Psoas muscle (tissue), 8 donors: ENCODE measurements at places on chromosomes 11 and 22. TPM values are rescaled to one million over a fixed set of nuclear protein-coding genes. Genes with fewer than 3 reads are reported as not detected.

The SIAE gene
- total RNA-seq: 18.6 TPM

The OR56A5 gene
- total RNA-seq: not detected

The LIN7C gene
- total RNA-seq: 13.1 TPM

The GAB4 gene
- total RNA-seq: not detected

The FAM111B gene
- total RNA-seq: 0.09 TPM

The TRIM49 gene
- total RNA-seq: not detected

The NRXN2 gene
- total RNA-seq: 4.9 TPM

The PIH1D2 gene
- 0.84 TPM for total RNA-seq

The NECTIN1 gene
- 1.7 TPM for total RNA-seq

The ROBO4 gene
- total RNA-seq: 15.7 TPM

The MYBPC3 gene
- 0.44 TPM for total RNA-seq

- no peak overlapping the region for H3K27ac ChIP-seq
- H3K4me1 ChIP-seq: no peaks in the 10 kb centered on the region
- no peak overlapping the region for H3K4me3 ChIP-seq
Measured at GRCh38 chr11:126791991-126792390, 208.6 kb downstream of the KIRREL3 start.

DNA sequence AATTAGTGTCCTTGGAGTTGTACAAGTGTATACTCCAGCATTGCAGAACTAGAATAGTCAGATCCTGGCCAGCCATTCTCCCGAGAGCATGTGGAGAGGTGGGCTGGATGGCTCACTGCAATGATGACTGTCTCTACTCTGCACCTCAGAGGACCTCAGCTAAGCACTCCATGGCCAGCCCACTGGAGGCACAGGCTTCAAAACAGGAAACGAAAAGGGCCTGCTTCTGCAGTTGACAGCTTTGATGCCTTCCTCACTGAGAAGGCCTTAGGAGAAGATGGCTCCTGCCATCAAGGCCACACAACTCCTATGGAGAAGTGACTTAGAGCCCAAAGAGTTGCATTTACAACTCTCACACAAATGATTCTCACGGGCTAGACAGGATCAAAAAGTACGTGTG, 9.1 kb downstream of the POLD4 start:
- no peaks in the 10 kb centered on the region for H3K4me1 ChIP-seq
- DNase-seq: no peak
- H3K27ac ChIP-seq: no peak overlapping the region
- no peak overlapping the region for H3K4me3 ChIP-seq

GRCh38 chr11:69661413-69661715, 13.8 kb downstream of the LTO1 start:
- no peak overlapping the region for H3K27ac ChIP-seq
- no peaks in the 10 kb centered on the region for H3K4me1 ChIP-seq
- H3K4me3 ChIP-seq: no peak overlapping the region
- peak; percentile 15 for DNase-seq
- no peaks in the 10 kb centered on the region for H3K27me3 ChIP-seq
- H3K36me3 ChIP-seq: peaks cover 9% of the 10 kb centered on the region

DNA sequence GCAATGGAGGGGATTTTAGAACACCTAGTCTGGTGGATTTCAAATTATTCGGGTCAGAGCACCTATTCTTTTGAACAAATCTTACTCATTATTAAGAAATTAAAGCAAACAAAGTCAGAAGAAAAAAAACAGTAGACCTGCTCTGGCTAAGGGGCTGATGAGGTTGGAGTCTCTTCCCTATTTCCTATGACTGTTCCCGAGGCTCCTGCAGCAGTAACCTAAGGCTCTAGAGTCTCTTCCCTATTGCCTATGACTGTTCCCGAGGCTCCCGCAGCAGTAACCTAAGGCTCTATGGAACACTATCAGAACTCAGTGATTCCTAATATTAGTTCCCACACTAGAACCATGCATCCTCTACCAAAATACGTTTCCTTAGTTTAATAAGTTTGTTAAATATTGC, 607.9 kb downstream of the NTM start:
- H3K27me3 ChIP-seq: no peaks in the 10 kb centered on the region
- H3K27ac ChIP-seq: no peak overlapping the region
- H3K4me3 ChIP-seq: no peak overlapping the region
- H3K4me1 ChIP-seq: no peaks in the 10 kb centered on the region

GRCh38 chr11:21119411-21119810, 450.0 kb downstream of the NELL1 start:
- H3K27me3 ChIP-seq: peaks cover 2% of the 10 kb centered on the region
- H3K4me3 ChIP-seq: no peak overlapping the region
- H3K4me1 ChIP-seq: no peaks in the 10 kb centered on the region
- H3K36me3 ChIP-seq: no peaks in the 10 kb centered on the region
- DNase-seq: no peak

- H3K4me1 ChIP-seq: peaks cover 12% of the 10 kb centered on the region
- H3K27me3 ChIP-seq: no peaks in the 10 kb centered on the region
- H3K36me3 ChIP-seq: no peaks in the 10 kb centered on the region
Measured at GRCh38 chr11:117822074-117823033, 2.2 kb downstream of the FXYD2 start.

DNA sequence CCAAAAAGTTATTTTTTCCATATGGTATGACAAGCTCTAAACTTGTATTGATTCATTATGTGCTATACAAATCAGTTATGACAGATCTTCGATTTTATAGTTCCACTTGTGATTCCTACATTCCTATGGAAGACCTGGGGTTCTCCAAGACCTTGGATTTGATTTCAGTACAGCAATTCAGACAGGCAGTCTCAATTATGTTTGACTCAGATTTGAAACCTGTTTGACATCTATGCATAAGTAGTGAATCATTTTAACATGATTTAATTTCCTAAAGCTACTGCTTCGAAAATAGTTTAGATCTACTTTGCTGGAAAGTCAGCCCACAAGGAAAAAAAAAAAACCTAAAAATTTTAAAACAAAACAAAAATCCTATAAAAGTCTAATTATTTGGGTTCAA, 820.4 kb downstream of the LUZP2 start:
- H3K27me3 ChIP-seq: no peaks in the 10 kb centered on the region
- H3K4me3 ChIP-seq: no peak overlapping the region
- H3K4me1 ChIP-seq: no peaks in the 10 kb centered on the region

- DNase-seq: no peak
- H3K36me3 ChIP-seq: peaks cover 18% of the 10 kb centered on the region
Measured at GRCh38 chr11:93697611-93698010, 36.1 kb downstream of the CEP295 start.

GRCh38 chr22:38302906-38303305, 14.3 kb downstream of the CSNK1E start:
- no peak for DNase-seq
- H3K36me3 ChIP-seq: peaks cover 7% of the 10 kb centered on the region
- no peaks in the 10 kb centered on the region for H3K27me3 ChIP-seq
- peaks cover 41% of the 10 kb centered on the region for H3K4me1 ChIP-seq
- no peak overlapping the region for H3K27ac ChIP-seq

GRCh38 chr11:111557425-111558111, 17.0 kb downstream of the LAYN start:
- DNase-seq: no peak
- no peak overlapping the region for H3K27ac ChIP-seq
- no peak overlapping the region for H3K4me3 ChIP-seq
- H3K4me1 ChIP-seq: peaks cover 8% of the 10 kb centered on the region
- H3K27me3 ChIP-seq: no peaks in the 10 kb centered on the region

DNA sequence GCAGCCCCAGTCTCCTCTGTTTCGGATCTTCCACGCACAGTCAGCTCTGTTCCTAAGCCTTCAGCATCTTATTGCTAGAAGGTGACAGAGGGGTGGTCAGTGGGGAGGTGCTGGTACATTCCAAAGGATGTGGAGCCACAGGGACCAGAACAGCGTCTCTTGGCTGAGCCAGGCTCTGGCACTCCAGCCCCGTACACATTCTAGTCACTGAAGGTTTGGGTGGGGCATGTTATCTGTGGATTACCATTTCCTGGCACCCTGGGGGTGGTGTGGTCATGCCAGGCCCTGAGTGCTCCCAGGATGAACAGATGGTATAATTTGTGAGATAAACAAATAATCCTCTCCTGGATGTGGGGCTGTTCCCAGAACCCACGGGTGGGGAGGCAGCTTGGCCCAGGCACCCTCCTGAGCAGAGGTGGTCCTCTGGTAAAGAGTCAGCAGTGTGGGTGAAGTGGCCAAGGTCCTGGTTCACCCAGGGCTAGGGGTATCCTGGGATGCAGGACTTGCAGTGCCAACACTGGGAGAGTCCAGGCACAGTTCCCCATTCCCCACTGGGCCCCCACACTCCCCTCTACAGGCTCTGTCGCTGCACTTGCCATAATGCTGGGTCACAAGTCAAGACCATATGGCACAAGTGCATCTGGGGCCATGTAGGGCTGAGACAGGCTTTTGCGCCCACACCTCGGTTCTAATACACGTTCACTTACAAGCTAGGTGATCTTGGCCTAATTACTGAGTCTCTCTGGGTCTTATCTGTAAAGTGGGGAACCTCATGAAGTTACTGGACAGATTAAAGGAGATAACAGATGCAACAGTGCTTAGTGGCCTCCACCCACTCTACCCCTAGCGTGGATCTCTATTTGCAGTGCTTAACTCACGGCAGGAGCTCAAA, 33.0 kb downstream of the DKK3 start:
- peak; percentile 47 for DNase-seq
- H3K27ac ChIP-seq: no peak overlapping the region

- H3K4me3 ChIP-seq: no peak overlapping the region
- no peak for DNase-seq
- no peaks in the 10 kb centered on the region for H3K36me3 ChIP-seq
- H3K27me3 ChIP-seq: peaks cover 8% of the 10 kb centered on the region
- H3K4me1 ChIP-seq: no peaks in the 10 kb centered on the region
Measured at GRCh38 chr11:44421090-44421675, 111.2 kb upstream of the ALX4 start.

GRCh38 chr11:70860888-70861287, 391.5 kb downstream of the SHANK2 start:
- no peaks in the 10 kb centered on the region for H3K36me3 ChIP-seq
- no peaks in the 10 kb centered on the region for H3K27me3 ChIP-seq
- no peaks in the 10 kb centered on the region for H3K4me1 ChIP-seq
- no peak overlapping the region for H3K4me3 ChIP-seq
- no peak for DNase-seq
- no peak overlapping the region for H3K27ac ChIP-seq

DNA sequence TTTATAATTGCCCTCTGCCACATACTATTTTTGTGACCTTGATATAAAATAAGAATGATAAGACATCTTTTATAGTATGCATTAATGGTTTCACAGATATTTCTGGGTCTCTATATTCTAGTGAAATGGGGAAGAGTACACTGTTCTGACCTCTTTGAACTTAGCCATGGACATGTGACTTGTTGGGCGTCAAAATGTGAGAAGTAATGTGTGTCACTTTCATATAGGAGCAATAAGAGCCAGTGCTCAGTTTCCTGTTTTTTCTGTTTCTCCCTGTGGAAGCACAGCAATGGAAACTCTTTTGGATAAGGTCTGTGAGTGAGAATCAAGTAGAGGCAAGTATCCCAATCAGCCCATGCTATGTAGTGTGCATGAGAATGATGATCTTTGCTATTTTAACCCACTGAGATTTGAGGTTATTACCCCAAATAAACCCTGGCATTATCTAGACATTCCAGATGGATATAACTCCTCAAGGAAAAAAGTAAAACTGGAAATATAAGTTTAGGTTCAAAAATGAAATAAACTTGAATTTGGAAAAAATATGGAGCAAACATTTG, 60.7 kb downstream of the RAB38 start:
- no peaks in the 10 kb centered on the region for H3K4me1 ChIP-seq
- H3K4me3 ChIP-seq: no peak overlapping the region
- no peaks in the 10 kb centered on the region for H3K27me3 ChIP-seq
- DNase-seq: no peak

DNA sequence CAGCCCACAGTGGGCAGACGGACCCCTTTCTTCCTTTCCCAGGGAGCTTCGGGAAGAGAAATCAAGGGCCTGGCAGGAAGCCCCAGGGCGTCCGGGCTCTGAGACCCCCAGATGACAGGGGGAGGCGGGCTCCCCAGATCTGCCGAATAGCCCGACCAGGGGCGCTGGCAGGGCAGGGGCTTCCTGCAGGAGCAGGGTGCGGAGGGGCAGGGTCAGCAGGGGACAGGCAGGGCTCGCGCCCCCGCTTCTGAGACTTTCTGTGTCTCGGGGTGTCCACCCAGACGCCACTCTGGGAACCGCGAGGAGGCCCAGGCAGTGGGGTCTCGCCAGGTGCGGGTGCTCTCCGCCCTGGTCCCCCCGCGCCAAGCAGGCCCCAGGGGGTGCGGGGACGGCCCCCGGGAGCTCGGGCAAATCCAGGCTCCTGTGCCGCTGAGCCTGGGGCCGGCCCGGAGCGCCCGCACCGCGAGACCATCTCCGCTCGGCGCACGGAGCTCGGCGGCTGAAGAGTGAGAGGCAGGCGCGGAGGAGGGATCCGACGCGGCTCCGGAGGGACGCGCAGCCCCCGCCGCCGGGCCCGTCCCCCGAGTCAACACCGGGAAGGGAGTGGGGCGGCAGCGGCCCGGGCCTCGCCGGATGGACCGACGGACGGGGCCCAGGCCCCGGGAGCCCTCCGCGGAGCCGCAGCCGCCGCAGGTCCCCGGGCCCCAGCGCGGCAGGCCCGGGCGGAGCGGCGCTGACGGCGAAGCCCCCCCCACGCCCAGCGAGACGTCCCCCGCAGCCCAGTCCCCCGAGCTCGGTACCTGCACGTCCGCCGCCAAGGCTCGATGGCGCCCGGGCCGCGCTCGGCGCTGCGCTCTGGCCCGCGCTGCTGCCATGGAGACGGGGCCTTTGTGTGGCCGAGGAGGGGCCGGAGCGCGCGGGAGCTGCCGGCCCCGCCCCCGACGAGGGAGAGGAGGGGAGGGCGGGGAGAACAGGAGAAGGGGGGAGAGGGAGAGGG, at the start of gene PLXNB2:
TSS of gene PLXNB2 (minus strand) at position 894 of the 997 bp plus-strand sequence. CDS start 17,062 bp downstream, outside the sequence.
- H3K27ac ChIP-seq: peak within 1 kb of the TSS; percentile 83
- DNase-seq: peak; percentile 88
- H3K4me3 ChIP-seq: peak within 1 kb of the TSS; percentile 80
- H3K27me3 ChIP-seq: peaks cover 6% of the 10 kb centered on the region

DNA sequence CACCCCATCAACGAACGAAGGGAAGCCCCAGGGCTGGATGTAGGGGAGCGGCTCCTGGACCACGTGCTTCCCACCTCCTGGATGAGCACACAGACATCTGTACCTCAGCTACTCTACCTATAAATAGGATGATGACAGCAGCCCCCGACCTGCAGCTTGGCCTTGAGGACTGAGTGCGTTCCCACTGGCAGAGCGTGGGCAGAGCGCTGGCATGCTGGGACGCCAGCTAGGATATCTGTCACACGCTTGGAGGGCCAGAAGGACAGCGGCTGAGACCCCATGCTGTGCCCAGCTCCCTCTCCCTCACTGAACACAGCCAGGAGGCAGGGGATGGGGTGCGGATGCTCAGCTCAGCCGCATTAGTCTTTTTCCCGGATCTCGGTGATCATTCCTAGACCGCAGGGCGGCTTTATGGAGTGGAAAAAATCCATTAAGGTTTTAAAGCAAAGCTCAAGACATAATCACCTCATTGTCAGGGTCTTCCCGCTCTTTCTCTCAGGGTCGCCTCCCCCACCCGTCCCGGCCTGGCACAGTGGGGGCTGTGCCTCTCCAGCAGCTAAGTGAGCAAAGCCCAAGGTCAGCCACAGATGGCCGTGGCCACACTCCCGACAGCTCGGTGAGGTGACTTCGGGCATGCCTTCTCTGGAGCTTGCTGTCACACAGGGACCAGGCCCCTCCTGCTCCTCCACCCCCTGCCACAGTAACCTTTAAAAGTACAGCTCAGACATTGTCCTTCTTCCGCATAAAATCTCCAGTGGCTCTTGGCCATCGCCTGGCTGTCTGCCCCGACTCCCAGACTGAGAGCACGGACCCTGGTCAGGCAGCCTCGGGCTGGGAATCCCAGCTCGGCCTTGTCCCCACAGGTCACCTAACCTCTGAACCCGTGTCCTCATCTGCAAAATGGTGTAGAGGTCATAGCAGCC, 69.6 kb upstream of the SHISAL1 start:
- H3K4me1 ChIP-seq: no peaks in the 10 kb centered on the region
- no peaks in the 10 kb centered on the region for H3K36me3 ChIP-seq
- H3K4me3 ChIP-seq: no peak overlapping the region
- H3K27ac ChIP-seq: no peak overlapping the region

- H3K4me3 ChIP-seq: no peak overlapping the region
- H3K27me3 ChIP-seq: no peaks in the 10 kb centered on the region
Measured at GRCh38 chr11:11973361-11973800, 35.0 kb downstream of the DKK3 start.
